ENCODE measurements at places on chromosomes 5 and 9. TPM values are rescaled to one million over a fixed set of nuclear protein-coding genes. Genes with fewer than 3 reads are reported as not detected.

Gene EGFLAM
- total RNA-seq = 2.3 TPM

Gene MCIDAS
- total RNA-seq = not detected

Gene PRRX2
- total RNA-seq = 92.7 TPM

Gene MARCOL
- total RNA-seq = not detected

Gene PRRT1B
- not detected for total RNA-seq

Gene FAM120A
- 175 TPM for total RNA-seq

Gene LTC4S
- total RNA-seq = 1.6 TPM

Gene JAKMIP2
- 7.8 TPM for total RNA-seq

Gene PCDHGA7
- 7.2 TPM for total RNA-seq

Gene HAND1
- total RNA-seq = 0.12 TPM

Gene HTR1A
- total RNA-seq = not detected

Gene CDK5RAP2
- total RNA-seq = 22.0 TPM

Gene NNT
- 80.3 TPM for total RNA-seq

Gene ZDHHC11B
- total RNA-seq = not detected

Gene TAF1L
- total RNA-seq = not detected

Gene MOB3B
- total RNA-seq = 0.32 TPM

Gene CAVIN4
- 1.1 TPM for total RNA-seq

Gene ENTREP1
- not detected for total RNA-seq

Gene ELOVL7
- 0.49 TPM for total RNA-seq

Gene ROPN1L
- total RNA-seq = 0.32 TPM

Gene FAM221B
- not detected for total RNA-seq

Gene ARID3C
- total RNA-seq = 0.32 TPM

Gene FGF10
- 1.9 TPM for total RNA-seq

Gene ZNF483
- 4.4 TPM for total RNA-seq

Gene STKLD1
- 0.61 TPM for total RNA-seq

Gene MGAT1
- total RNA-seq = 163 TPM

Gene CDH10
- 0.16 TPM for total RNA-seq

Gene MCTP1
- total RNA-seq = 2.3 TPM

Gene OLFM1
- 0.85 TPM for total RNA-seq

Gene TXNDC8
- total RNA-seq = not detected

Gene SPINK4
- total RNA-seq = not detected

Gene CDO1
- total RNA-seq = 3.6 TPM

Gene ANKDD1B
- 0.12 TPM for total RNA-seq

Gene ANKRD31
- total RNA-seq = 0.32 TPM

Gene LCN15
- not detected for total RNA-seq

Gene RIOK2
- 21.7 TPM for total RNA-seq

Gene CNTNAP3B
- total RNA-seq = not detected

Gene ATP6V1G1
- 90.0 TPM for total RNA-seq

Gene PCDHGA2
- total RNA-seq = 4.2 TPM

Gene HINT1
- 127 TPM for total RNA-seq

Gene SOX30
- under 0.01 TPM for total RNA-seq

Gene ARAP3
- 12.5 TPM for total RNA-seq

Gene NPR3
- 21.4 TPM for total RNA-seq

Gene ANGPTL2
- 93.9 TPM for total RNA-seq

Gene EQTN
- not detected for total RNA-seq

Gene PLAC8L1
- total RNA-seq = not detected

Gene DBH
- total RNA-seq = not detected

Gene PCDHB15
- 0.24 TPM for total RNA-seq

Gene RHOBTB3
- total RNA-seq = 354 TPM

Gene FOXD1
- 24.7 TPM for total RNA-seq

Data from hair follicle dermal papilla cell (primary cell).